ENCODE measurements at places on chromosomes 3 and 15.

GRCh38 chr15:81155375-81156218, 21.5 kb downstream of the CFAP161 start:
- no peak for DNase-seq

DNA sequence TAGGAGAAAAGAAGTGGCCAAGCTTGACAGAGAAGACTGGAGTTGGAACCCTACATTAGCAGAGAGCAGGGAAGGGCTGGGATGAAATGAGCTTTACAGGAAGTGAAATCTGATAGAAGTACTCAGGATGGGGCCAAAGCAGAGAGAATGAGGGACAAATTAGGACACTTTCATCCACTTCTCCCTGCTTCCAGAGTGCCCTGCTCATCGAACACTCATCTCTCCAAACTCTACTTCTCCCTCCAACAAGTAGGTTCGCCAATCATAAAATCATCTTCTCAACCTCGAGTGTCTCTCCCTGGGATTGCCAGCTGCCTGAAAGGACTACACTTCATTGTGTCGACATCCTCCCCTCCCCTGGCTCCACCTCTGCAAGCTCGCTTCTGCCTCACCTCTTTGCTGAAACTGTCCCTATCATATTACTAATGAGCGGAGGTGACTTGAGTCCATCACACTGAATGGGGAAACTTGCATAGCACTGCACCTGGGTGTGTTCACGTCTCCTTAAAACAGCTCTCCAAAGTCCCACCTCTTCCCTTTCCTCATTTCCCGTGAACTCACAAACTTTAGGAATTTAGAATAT, 365.8 kb downstream of the FOXP1 start:
- peak; percentile 88 for DNase-seq

DNA sequence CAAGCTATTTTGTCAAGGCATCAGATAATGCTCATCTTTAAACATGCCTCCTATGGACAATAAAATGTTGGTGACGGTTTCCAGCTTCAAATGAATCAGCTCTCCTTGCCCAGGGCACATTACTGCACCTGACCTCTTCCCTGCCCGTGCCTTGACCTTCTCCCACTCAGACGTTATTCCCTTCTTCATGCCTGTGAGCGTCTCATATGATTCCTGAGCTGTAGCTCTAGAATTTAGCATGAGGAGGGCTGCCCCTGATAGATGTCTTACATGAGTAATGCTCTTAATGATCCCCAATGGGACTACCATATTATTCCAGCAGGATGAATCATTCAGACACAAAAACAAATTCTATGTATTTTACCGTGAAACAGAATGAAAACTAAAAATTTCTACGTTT, 762.7 kb downstream of the ROBO1 start:
- DNase-seq, result no peak

DNA sequence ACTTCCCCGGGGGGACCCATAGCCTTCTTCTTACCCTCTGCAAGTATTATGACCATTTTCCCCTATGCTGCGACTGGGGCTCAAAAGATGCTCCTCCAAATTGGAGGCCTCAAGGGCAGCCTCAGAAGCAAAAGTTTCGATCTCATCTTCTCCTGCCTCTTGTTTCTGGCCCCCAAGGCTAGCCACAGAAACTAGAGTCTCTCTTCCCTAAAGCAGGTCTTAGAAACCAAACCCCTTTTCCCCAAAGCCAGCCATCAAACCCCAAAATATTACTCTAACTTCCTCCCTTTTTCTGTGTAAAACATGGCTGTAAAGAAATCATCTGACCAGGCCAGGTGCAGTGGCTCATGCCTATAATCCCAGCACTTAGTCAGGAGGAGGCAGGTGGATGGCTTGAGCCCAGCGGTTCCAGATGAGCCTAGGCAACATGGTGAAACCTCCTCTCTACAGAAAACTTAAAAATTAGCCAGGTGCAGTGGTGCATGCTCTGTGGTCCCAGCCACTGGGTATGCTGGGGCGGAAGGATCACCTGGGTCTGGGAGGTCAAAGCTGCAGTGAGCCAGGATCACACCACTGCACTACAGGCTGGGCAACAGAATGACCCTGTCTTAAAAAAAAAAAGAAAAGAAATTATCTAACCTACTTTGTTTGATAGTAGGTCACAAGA, 36.7 kb upstream of the MFGE8 start:
- no peak for DNase-seq

DNA sequence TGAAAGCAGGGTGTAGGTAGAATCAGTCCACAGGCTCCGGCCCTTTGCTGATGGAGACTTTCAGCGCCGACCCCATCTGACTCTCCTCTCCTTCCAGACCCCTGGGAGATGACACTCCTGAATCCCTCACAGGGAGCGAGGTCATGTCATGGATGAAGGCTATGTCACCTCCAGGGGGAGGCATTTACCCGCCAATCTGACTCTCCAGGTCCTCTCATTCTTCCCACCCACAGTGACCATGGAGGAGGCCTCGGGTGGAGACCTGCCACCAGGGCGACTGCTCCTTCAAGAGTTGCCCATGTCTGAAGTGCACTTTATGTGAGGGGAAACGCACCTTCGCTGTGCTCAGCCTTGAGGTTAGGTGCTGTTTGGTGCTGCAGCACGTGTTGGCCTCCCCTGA, 112.7 kb downstream of the KLF13 start:
- no peak for DNase-seq

GRCh38 chr15:59396211-59396610, 23.5 kb upstream of the MYO1E start:
- DNase-seq, result no peak

GRCh38 chr15:98233873-98234272, 273.4 kb downstream of the ARRDC4 start:
- no peak for DNase-seq

GRCh38 chr3:183006396-183007002, 26.2 kb upstream of the DCUN1D1 start:
- DNase-seq, result no peak

- DNase-seq, result no peak
Measured at GRCh38 chr15:28167042-28167441, 67.9 kb upstream of the OCA2 start.

DNA sequence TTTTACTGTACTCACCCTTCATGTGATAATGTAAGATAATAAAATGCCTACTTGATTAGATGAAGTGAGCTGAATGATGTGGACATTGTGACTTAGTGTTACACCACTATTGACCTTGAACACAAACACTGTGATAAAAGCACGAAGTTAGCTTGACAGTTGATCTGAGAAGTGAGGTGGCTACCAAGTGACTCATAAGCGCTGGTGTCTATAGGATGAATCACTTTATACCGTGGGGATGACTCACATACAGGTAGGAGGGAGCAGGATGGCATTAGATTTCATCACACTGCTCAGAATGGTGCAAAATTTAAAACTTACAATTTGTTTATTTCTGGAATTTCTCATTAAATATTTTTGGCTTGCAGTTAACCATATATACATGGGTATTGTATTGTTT, 174.7 kb upstream of the CNTN3 start:
- no peak for DNase-seq

DNA sequence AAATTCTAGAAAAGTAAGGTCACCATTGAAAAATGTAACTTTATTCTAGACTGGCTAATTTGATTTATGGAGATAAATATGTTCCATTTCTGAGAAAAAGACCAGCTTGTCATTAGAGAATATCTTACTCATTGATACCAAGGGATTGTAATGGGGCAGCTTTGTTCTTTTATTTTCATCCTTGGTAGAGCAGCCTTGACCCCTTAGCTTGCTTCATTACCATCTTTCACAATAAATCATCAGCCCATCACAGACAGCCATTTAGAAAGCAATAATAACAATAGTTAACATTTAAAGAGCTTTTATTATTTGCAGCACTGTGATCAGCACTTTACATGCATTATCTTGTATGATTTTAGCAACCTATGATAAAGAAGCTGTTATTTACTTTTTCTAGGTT, 253.6 kb downstream of the C3orf38 start:
- DNase-seq, result no peak

DNA sequence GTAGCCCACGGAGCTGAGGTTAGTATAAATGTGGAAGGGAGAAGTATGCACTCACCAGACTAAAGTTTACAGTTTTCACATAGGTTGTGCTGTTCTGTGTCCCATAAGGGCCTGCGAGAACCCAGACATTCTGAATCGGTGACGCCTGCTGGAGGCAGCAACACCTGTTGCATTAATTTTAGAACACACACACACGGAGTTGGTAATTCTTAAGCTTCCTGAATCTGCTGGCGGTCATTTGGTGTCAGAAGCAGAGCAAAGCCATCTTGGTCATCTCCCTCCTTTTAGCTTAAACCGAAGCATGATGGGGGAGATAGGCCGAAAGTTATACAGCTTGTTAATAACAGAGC, 41.1 kb upstream of the AP3B2 start:
- DNase-seq, result no peak

- DNase-seq, result no peak
Measured at GRCh38 chr3:66363148-66363547, 137.7 kb downstream of the LRIG1 start.

GRCh38 chr15:51775967-51776816, 24.8 kb downstream of the TMOD2 start:
- DNase-seq, result no peak

GRCh38 chr15:45873781-45874180, 239.0 kb downstream of the SQOR start:
- no peak for DNase-seq

GRCh38 chr3:62732183-62732904, 142.9 kb downstream of the CADPS start:
- DNase-seq, result no peak

DNA sequence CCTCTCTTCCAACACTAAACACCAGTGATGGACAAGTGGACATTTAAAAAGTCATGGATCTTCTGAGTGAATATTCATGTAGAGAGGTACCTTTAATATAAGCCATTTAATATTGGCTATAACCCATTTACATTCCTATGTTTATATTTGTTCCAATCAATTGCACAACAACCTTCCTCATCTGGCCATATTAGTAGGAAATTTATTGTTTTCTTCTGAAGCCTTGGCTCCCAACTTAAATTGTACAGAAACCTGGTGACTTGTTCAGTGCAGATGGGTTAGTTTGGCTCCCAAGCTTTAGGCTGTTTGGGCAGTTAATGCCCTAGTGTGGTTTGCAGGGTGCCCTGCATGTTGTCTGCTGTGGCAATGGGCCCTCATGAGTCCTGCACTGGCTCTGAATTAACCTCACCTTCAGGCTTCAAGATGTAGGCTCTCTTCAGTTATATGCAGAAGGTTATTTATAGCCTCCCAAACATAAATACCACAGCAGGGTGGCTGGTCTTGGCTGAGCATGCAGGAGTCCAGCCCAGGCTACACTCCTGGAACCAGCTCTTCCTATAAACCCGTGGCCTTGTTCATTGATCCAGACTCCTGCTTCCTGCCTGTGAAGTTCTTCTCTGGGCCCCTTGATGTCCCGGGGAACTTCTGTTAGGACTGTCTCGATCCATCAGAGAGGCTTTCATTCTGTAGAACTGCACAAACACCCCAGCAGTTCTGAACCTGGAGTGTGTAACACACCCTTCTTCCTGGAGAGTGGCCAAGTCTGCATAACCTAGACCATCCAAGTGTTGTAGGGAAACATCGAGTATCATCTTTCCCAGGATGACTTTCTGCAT, 57.0 kb downstream of the DUT start:
- no peak for DNase-seq

DNA sequence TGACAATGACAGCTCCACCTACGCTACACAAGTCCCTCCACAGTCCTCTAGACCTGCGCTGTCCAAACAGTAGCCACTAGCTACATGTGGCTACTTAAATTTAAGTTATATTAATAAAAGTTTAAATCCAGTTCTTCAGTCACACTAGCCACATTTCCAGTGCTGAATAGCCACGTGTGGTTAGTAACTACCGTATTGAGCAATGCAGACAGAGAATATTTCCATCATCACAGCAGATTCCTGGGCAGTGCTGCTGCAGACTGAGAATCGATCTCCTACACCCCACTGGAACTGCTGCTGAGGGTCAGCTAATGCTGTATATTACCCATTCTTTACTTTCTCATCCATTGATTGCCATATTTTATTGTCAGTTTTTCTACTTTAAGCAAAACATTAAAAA, 40.9 kb downstream of the HDC start:
- DNase-seq, result no peak

DNA sequence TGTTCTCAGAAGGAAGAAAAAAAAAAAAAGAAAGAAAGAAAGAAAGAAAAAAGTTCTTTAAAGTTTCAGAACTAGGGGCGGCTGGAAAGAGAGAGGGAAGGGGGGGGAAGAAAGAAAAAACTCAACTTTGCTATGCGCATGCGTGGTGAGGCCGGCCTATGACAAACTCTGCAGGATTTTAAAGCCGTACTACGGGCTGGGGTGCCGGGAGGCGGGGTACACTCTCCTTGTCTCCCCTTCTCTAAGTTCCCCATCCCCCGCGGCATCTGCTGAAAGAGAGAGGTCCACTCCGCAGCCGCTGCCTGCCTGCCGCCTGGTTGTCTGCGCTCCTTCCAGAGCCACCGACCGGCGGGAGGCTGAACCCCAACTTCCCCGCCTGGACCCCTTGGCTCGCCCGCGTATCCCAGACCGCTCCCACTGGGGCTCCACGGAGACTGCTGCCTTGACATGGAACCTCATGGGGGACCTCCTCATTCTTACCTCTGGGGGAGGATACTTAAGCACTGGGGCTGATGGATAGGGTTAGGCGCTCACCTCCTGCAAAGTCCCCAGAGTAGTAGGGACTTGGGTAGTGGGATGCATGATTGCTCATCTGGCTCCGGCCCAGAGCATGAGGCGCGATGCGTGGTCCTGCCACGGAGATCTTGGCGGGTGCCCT, 1.4 kb upstream of the WNT5A start:
- DNase-seq, result no peak

DNA sequence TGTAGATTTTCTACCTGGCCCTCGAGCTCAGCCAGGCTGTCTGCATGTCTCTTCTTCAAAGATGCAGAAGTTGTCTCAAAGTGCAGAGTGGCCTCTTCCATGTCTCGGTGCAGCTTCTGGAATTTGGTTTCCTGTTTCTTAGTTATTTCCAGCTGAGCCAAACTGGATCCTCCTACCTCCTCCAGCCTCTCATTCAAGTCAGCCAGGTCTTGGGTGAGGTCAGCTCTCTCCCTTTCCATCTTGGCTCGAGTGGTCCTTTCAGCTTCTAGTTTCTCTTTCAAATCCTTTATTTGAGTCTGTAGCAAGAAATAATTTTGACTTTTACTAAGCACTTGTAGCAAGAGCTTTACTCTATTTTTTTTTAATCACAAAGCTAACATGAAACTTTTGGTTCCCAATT, 81.8 kb downstream of the MYH15 start:
- DNase-seq, result no peak

DNA sequence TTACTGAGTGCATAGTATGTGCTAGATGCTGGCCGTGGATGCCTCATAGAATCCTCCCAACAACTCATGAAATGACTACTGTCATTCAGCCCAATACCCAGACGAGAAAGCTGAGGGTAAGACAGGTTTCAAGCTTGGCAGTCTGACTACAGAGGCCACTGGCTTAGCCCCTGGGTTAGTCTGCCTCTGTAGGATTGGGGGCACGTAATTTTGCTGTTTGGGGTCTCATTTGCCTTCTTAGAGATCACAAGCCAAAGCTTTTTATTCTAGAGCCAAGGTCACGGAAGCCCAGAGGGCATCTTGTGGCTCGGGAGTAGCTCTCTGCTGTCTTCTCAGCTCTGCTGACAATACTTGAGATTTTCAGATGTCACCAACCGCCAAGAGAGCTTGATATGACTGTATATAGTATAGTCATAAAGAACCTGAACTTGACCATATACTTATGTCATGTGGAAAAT, 1.0 kb upstream of the CCR5 start:
- DNase-seq, result no peak

Data from NCI-H187 treated with DMSO at 0.1 percent for 48 hours (cell line).